ENCODE measurements at places on chromosomes 11 and 22.

DNA sequence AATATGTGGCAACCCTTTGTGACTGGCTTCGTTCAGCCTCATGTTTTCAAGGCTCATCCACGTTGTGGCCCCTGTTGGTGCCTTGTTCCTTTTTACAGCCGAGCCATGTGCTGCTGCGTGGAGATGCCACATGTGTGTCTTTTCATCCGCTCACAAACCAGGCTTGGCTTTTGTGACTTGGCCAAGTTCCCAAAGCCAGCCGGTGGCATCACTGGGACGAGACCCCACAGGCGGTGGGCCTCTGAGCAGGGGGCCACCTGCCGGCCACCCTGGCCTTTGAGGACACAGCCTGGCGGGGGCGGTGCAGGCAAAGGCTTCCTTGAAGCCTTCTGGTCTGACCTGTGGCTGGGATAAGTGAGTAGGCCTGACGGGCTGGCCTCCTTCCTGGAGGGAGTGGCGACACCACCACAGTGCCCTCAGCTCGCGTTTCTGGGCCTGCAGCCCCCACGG is 10.5 kb downstream of the GRK2 start:
- peak; percentile 61 for DNase-seq

DNA sequence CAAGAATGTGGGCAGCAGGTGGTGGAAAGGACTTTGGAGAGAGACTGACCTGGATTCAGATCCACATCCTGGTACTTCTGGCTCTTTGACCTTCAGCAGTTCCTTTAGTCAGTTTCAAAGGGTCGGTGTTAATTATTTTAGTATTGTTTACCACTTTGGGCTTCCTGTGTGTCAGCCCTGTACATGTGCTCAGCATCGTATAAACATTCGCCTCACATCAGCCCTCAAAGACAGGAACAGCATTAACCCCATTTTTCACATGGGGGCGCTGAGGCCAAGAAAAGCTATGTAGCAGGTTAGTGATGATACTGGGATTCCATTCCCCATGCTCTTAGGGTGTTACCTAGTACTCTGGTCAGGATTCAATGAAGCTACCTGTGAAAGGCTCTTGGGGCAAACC is 72.1 kb upstream of the YWHAH start:
- DNase-seq, result no peak

DNA sequence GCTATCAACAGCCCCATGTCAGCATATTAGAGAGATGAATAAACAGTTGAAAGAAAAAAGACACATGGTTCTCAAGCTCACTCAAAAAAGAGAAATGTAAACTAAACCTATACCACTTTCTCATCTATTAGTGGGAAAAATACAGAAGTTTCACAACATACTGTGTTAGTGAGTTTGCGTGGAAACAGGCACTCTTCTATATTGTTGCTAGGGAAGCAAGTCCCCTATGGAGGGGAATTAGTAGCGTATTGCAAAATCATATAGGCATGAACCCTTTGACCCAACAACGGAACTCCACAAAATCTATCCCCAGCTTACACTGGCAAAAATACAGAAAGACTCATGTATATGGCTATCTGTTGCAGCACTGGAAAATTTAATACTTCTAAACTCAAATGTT is 14.2 kb upstream of the RFPL2 start:
- peak; percentile 88 for DNase-seq

GRCh38 chr11:116122697-116123472 is 618.7 kb upstream of the CADM1 start:
- DNase-seq, result no peak

DNA sequence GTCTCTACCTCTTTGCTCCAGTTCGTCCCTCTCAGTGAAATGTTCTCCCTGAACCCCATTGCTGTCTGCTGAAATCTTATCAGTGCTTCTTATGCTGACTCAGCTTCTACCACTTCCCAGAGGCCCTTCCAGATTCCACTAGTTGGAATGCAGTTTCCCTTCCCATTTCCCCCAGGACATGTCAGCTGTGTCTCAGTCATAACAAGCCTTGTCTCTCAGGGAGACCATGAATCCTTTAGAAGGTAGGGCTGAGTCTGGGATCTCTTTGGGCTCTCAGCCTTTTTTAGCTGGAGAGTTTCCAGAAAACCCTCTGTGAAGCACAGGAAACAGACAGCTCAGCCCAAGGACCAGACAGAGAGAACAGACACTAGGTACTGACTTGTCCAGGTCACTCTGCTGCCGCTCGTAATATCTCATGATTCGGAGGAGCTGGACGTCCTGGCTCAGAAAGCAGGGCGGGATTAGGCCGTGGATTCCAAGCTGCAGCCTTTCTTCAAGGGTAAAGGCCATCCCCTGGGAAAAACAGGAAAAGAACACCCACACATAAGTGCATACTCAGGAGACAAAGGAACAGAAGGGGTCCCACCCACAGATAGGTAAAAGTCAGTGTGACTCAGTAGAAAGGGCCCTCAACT is 113.0 kb downstream of the ME3 start:
- no peak for DNase-seq

- no peak for DNase-seq
Measured at GRCh38 chr22:24060375-24060788, 49.3 kb downstream of the CABIN1 start.

- no peak for DNase-seq
Measured at GRCh38 chr11:33171251-33171650, 10.0 kb upstream of the CSTF3 start.

- DNase-seq, result no peak
Measured at GRCh38 chr11:110251836-110252235, 44.6 kb downstream of the RDX start.
